ENCODE measurements at places on chromosomes 5 and 9.

DNA sequence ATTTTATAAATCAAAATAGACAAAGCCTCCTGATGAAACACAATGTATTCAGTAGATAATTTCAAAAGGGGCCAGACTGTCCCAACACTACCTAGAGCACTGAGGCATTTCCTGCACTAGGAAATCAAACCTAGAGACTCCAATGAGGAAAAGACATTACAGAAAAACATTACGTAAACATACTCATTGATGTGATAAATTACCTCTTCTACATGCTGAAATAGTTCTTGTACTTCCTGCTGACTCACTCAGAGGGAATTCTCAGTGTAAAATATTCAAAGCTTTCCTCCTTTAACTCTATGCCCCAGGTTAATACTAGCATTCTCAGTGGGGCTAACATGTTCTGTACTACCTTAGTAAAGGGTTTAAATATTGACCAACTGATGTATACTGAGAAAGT is 178.0 kb downstream of the ESM1 start:
- DNase-seq = peak; percentile 45

- no peak for DNase-seq
Measured at GRCh38 chr5:68070591-68071281, 144.8 kb upstream of the PIK3R1 start.

DNA sequence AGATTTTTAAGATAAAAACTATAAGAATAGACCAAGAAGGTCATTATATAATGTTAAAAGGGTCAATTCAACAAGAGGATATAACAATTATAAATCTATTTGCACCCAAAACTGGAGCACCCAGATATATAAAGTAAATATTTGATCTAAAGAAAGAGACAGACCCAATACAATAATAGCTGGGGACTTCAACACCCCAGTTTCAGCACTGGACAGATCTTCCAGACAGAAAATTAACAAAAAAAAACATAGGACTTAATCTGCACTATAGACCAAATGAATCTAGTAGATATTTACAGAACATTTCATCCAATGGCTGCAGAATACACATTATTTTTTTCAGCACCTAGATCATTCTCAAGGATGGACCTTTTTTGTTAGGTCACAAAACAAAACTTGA is 331.9 kb downstream of the SPOCK1 start:
- no peak for DNase-seq

- no peak for DNase-seq
Measured at GRCh38 chr5:125685771-125686170, 737.4 kb upstream of the GRAMD2B start.

- DNase-seq = no peak
Measured at GRCh38 chr9:114861922-114862605, 56.2 kb upstream of the TNFSF15 start.

GRCh38 chr5:179023528-179024189 is at the start of gene ZNF879:
Gene ZNF879 (plus strand): TSS chr5:179023804. CDS start chr5:179025005, 1,201 bp downstream.
- DNase-seq = peak; percentile 96

- no peak for DNase-seq
Measured at GRCh38 chr9:126165755-126166154, 160.9 kb upstream of the MVB12B start.

GRCh38 chr5:41793141-41793770 is 77.0 kb downstream of the OXCT1 start:
- DNase-seq = peak; percentile 49

- no peak for DNase-seq
Measured at GRCh38 chr9:77569335-77569734, 78.8 kb downstream of the GNA14 start.

DNA sequence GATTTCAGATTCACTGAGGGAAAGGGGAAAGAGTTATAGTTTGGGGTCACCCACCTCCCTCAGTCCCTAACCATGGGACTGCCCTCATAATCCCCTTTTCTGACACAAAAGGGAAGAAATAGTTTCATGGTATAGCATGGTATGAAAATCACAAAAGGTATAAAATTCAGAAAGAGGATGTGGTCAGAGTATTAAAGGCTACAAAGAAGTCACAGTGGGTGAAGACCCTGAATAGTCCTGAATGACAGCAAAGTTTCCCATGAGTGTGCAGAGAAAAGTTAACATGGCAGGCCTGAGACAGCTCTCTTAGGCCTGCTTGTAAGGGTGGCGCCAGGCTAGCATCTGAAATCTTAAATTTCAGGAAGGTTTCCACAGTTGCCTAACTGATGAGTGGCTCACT is 290.6 kb upstream of the ZNF608 start:
- DNase-seq = no peak

GRCh38 chr9:87716141-87716540 is 9.8 kb upstream of the CTSL start:
- DNase-seq = peak; percentile 56
